ENCODE measurements at places on chromosomes 1 and 21.

- no peak for DNase-seq
Measured at GRCh38 chr1:60833173-60833572, 249.2 kb upstream of the NFIA start.

- no peak for DNase-seq
Measured at GRCh38 chr1:56825436-56825835, 6.2 kb upstream of the FYB2 start.

DNA sequence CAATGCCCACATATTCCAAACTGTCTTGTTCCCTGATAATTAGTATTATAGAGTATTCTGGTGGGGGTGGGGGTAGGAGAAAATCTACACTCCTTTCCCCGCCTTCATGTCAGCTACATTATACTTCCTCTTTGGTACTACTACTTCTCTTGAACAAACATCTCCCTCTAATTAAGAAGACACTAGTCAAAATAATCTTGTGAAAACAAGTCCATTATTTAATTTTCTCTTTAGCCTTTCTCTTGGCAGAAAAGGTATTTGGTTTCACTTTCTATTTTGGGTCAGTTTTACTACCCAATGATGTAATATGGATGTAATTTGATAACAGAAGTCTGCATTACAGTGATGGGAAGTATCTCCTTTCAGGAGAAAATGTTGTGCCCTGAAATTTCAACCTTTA is 22.5 kb downstream of the NTMT2 start:
- no peak for DNase-seq

GRCh38 chr21:40729761-40730425 is 117.1 kb downstream of the DSCAM start:
- no peak for DNase-seq

- no peak for DNase-seq
Measured at GRCh38 chr1:6599141-6599975, 3.3 kb downstream of the KLHL21 start.

DNA sequence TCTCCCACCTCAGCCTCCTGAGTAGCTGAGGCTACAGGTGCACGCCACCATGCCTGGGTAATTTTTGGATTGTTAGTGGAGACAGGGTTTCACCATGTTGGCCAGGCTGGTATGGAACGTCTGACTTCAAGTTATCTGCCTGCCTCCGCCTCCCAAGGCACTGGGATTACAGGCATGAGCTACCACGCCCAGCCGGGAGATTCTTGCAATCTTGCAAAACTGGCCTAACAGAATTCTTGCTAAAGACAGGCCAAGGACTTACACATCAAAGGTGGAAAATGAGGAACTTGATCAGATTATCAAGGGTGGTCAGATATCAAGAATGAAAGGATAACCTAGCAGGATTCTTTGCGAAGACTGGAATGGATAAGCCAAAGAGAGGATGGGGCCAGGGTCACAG is 98.3 kb upstream of the TIAM1 start:
- DNase-seq, result no peak

GRCh38 chr1:12201352-12202189 is 28.3 kb upstream of the VPS13D start:
- DNase-seq, result peak; percentile 38

- no peak for DNase-seq
Measured at GRCh38 chr1:34929497-34929852, at the start of gene DLGAP3. Gene DLGAP3 (minus strand): TSS chr1:34929650. CDS start chr1:34905383, 24,267 bp downstream.

GRCh38 chr1:172627702-172628101 is 31.2 kb upstream of the FASLG start:
- DNase-seq, result no peak

DNA sequence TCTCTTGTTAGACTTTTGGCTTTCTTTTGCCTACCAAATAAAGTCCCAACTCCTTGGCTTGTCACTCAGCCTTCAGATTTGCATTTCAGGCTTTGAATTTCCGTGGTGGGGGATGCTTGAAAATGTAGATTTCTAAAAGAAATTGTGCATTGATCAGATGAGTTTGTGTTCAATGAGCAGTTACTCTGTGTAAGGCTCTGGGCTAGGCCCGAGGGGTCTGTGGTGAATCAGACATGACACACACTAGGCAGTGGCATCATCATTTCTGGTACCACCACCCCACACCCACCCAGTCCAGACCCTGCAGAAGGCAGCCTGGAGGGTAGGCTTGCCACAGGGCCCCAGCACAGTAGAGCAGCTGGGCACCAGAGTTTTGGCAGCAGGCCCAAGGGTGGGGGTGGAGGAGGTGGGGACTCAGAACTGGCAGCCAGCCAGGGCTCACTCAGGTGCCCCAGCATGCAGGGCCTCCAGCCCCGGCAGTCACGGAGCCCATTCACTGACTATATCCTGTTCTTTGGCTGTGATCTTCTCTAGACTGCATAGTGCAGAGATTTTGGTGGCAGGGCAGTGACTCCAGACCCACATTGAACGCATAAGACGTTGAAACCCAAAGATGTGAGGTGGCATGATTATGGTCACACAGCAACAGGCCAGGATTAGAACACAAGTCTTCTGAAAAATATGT is 97.2 kb upstream of the ARTN start:
- DNase-seq, result no peak

- no peak for DNase-seq
Measured at GRCh38 chr1:192235127-192235526, 76.9 kb downstream of the RGS18 start.

- no peak for DNase-seq
Measured at GRCh38 chr1:238336531-238336930, 445.8 kb upstream of the ZP4 start.

DNA sequence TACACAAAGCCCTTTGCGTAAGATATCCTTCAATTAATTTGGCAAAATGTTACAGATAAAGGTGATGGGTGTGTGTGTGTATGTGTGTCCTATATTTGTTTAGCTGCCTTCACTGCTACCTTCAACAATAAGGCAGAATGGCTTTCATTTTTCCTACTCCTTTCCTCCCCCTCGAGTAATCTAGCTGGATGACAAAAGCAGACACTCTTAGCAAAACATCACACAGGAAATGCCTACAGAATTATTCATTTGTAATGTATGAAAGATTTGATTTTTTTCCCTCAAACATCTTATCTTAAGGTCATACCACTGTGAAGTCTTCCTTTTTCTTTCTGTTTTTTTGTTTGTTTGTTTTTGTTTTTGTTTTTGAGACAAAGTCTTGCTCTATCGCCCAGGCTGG is 10.6 kb downstream of the PTPN22 start:
- DNase-seq, result no peak

DNA sequence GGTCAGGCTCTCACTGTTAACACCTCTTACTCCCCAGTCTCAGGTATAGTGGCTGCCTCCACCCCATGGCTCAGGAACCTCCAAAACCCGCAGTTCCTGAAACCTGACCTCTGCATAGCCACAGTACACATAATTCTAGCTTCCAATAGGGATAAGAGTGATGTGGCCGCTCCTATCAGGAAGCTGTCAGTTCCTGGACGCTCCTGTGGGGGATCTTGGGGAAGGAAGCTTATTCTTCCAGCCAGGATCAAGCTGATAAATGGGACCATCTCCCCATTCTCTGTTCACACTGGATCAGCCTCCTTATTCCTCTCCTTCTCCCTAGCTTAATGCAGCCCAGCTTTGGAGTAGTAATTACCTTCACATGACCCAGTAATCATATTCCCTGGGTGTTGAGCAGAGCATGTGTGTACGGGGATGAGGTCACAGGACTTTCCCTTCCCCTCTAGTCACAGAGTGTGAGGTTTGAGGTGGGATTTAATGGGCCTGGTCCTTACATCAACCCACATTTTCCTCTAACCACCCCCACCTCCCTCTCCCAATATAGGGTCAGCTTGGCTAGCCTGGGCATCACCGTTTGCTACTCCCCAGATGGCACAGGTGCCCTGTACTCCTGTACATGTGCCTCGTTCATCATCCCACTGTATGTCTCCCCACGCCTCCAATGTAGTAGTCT is 7.0 kb upstream of the POU3F1 start:
- no peak for DNase-seq

- DNase-seq, result peak; percentile 64
Measured at GRCh38 chr21:34989337-34990151, 59.6 kb downstream of the RUNX1 start.

DNA sequence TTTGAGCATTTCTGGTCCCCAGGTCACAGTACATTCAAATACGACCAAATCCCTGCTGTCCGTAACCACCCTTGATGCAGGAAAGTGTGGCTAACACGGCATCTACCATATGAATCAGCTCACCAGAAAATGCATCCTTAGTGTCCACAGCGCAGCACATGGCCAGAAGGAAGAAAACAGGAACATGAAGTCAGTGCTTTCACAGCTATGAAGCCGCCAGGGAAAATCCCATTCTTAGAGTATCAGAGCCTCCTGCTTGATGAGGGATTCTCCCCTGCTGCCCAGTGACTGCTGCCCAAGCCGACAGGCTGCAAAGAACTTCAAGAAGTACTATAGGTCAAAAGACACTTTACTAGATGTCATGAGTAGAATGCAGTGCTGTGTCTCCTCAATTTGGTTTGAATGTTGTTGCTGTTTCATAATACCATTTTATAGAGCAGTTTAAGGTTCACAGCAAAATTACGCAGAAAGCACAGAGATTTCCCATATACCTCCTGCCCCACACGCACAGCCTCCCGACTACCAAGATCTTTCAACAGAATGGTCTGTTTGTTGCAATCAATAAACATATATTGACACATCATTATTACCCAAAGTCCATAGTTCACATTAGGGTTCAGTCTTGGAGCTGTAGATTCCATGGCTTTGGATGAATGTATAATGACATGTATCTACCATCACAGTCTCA is 14.5 kb downstream of the TIAM1 start:
- no peak for DNase-seq

- DNase-seq, result no peak
Measured at GRCh38 chr1:162537216-162537615, 24.3 kb upstream of the UAP1 start.

DNA sequence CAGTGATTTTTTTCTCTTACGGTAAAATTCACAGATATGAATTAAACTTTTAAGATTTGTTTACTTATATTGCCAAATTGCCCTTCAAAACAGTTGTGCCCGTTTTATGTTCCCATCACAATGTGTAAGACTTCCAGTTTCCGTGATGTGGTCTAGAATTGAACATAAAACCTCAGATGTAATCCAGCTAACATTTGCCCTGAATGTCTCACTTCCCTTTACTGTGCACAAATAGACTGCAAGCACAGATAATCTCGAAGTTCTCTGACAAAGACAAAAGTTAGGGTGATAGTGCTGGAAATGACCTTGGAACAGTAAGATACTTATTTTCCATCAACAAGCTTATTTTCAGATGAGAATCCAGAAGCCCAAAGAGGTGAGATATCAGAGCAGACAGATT is 177.5 kb downstream of the ZZZ3 start:
- DNase-seq, result no peak

- DNase-seq, result no peak
Measured at GRCh38 chr1:77845951-77846350, 42.5 kb upstream of the NEXN start.

DNA sequence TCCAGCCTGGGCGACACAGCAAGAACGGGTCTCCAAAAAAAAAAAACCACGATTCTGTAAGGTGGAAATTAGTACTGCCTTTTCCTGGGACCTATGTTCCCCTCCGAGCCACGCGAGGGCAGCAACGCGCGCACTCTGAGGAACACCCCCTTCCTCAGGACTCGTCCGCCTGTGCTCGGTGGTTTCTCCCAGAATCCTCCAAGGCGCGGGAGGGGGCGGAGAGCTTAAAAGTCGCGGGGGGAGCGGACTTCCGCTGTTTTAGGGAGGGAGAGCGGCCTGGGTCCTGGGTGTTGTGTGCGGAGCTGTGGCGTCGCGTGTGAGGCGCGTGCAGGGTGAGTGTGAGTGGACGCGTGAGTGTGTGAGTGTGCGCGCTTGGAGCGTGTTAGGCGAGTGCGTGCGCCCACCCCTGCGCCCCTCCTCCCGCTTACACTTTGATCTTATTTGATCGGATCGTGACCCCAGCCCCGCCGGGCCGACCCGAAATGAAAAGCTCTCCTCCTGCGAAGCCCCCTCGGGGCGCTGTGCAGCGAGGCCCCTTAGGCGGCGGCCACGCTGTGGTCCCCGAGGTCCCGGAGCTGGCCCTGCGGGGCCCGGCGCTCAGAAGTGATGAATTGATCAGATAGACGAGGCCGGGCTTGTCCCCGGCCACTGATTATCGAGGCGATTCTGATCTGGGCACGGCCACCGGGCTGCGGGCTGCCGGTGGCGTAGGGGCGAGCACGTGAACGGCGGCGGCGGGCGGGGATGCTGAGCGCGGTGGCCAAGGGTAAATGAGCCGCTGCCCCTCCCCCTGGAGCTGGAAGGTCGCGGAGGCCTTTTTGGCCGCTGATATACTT is 9.6 kb downstream of the TMEM167B start:
- peak; percentile 94 for DNase-seq

GRCh38 chr1:21323091-21323490 is 32.8 kb upstream of the ECE1 start:
- no peak for DNase-seq

- DNase-seq, result peak; percentile 30
Measured at GRCh38 chr1:109490029-109490933, 3.6 kb upstream of the CYB561D1 start.

GRCh38 chr1:232493869-232494268 is 136.1 kb downstream of the SIPA1L2 start:
- DNase-seq, result no peak

GRCh38 chr1:18452550-18452949 is 28.2 kb upstream of the KLHDC7A start:
- DNase-seq, result no peak

Measured in stimulated activated CD8-positive, alpha-beta memory T cell treated with anti-CD3 and anti-CD28 coated beads, Interleukin-7, amount 100 ng/mL, for 48 hours (primary cell).